ENCODE measurements at places on chromosomes 7 and 10. TPM values are rescaled to one million over a fixed set of nuclear protein-coding genes. Genes with fewer than 3 reads are reported as not detected.

Gene ANKRD30A
- total RNA-seq: not detected

DNA sequence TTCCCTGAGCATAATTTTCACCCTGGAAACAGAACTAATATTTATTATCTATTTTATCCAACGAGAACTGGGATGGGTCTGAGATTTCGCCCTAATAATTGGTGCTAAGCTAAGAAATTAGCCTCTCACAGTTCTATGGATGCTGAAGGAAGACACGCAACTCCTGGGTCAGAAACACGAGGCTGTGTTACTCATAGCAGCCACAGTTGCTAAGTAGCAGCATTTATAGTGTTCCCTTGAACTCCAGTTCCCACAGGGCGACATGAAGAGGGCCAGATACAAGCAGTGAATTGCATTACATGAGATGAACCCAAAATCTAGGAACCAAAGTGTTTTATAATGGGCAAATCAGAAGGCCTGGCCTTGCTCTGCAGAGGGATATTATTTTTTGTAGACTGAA, 109.8 kb upstream of the AGR3 start:
- H3K4me1 ChIP-seq: no peaks in the 10 kb centered on the region
- no peak overlapping the region for H3K27ac ChIP-seq
- no peak for DNase-seq

Gene SERPINE1
- total RNA-seq: 0.06 TPM

Gene SPDYE2
- not detected for total RNA-seq

DNA sequence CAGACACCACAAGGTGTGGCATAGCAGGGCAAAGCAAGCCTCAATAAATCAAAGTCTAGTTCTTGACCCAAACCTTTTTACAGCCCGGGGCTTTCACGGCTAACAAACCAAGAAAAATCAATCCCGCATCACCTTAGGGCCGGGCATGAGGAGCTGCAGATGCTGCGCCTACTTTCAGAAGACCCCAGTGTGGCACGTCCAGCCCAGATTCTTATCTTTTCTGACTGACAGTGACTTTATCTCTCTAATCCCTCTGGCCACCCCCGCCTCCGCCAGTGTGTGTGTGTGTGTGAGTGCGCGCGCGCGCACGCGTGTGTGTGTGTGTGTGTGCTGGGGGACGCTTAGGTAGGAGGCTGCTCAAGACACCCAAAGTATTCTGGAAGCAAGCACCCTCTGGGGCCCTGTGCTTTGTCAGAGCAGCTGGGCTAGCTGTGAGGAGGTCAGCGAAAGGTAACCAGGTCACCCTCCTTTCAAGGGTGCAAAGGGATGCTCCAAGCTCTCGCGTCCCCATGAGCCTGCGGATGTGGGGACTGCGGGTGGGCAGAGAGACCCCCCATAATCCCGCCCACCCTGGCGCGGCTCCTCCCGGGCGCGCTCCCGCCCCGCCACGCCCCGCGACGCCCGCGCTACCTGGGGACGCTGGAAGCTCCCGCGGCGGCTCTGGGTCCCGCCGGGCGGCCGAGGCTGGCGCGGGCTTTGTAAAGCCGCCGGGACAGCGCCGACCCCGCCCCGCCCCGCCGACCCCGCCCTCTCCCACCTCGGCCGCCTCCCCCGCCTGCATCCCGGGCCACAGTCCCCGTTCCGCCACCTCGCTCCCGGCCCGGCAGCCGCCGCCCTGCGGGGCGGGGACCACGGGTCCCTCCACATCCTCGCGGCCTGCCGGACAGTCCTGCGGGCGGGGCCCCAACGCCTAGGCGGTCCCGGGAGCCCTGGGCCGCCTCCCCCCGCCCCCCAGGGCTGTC, 57.1 kb upstream of the RHOBTB1 start:
- H3K27ac ChIP-seq: no peak overlapping the region
- no peaks in the 10 kb centered on the region for H3K36me3 ChIP-seq
- H3K27me3 ChIP-seq: peaks cover 61% of the 10 kb centered on the region
- peak overlapping the region; percentile 43 for H3K4me3 ChIP-seq
- peak; percentile 3 for DNase-seq
- H3K4me1 ChIP-seq: peaks cover 2% of the 10 kb centered on the region

GRCh38 chr10:131723297-131724168, 177.3 kb upstream of the PPP2R2D start:
- peaks cover 2% of the 10 kb centered on the region for H3K36me3 ChIP-seq
- peaks cover 13% of the 10 kb centered on the region for H3K27me3 ChIP-seq
- no peak overlapping the region for H3K4me3 ChIP-seq
- H3K27ac ChIP-seq: no peak overlapping the region
- DNase-seq: no peak

Gene NPFFR1
- not detected for total RNA-seq

Gene RSPH10B2
- total RNA-seq: not detected

- no peak overlapping the region for H3K27ac ChIP-seq
- no peaks in the 10 kb centered on the region for H3K36me3 ChIP-seq
- H3K27me3 ChIP-seq: no peaks in the 10 kb centered on the region
Measured at GRCh38 chr7:102294589-102294988, 7.9 kb downstream of the SH2B2 start.

Gene ANXA8L1
- total RNA-seq: not detected

GRCh38 chr7:5541087-5541992, 117.7 kb upstream of the TNRC18 start:
- no peak overlapping the region for H3K27ac ChIP-seq
- peaks cover 16% of the 10 kb centered on the region for H3K4me1 ChIP-seq
- DNase-seq: no peak
- no peak overlapping the region for H3K4me3 ChIP-seq

- no peak for DNase-seq
- H3K27me3 ChIP-seq: peaks cover 4% of the 10 kb centered on the region
- H3K4me3 ChIP-seq: no peak overlapping the region
Measured at GRCh38 chr7:46654546-46655443, 733.7 kb upstream of the IGFBP3 start.

- H3K4me1 ChIP-seq: peaks cover 21% of the 10 kb centered on the region
- H3K27ac ChIP-seq: no peak overlapping the region
- H3K27me3 ChIP-seq: no peaks in the 10 kb centered on the region
Measured at GRCh38 chr10:47290338-47290737, 9.7 kb upstream of the GDF10 start.

Gene C7orf57
- total RNA-seq: 1.0 TPM

- no peak for DNase-seq
- H3K36me3 ChIP-seq: no peaks in the 10 kb centered on the region
- no peak overlapping the region for H3K27ac ChIP-seq
- no peaks in the 10 kb centered on the region for H3K27me3 ChIP-seq
Measured at GRCh38 chr7:71548746-71549145, 416.8 kb downstream of the GALNT17 start.

Gene PIP
- not detected for total RNA-seq

- H3K27ac ChIP-seq: no peak overlapping the region
- peaks cover 6% of the 10 kb centered on the region for H3K4me1 ChIP-seq
- peaks cover 28% of the 10 kb centered on the region for H3K27me3 ChIP-seq
- H3K36me3 ChIP-seq: no peaks in the 10 kb centered on the region
- H3K4me3 ChIP-seq: no peak overlapping the region
- DNase-seq: no peak
Measured at GRCh38 chr7:106222545-106222944, 62.2 kb downstream of the NAMPT start.

- H3K4me1 ChIP-seq: peaks cover 45% of the 10 kb centered on the region
- DNase-seq: no peak
- H3K36me3 ChIP-seq: no peaks in the 10 kb centered on the region
- H3K27me3 ChIP-seq: no peaks in the 10 kb centered on the region
- H3K27ac ChIP-seq: no peak overlapping the region
- H3K4me3 ChIP-seq: no peak overlapping the region
Measured at GRCh38 chr7:108451296-108451848, 4.9 kb downstream of the NRCAM start.

GRCh38 chr10:16756561-16757221, 60.5 kb downstream of the RSU1 start:
- no peak overlapping the region for H3K27ac ChIP-seq
- DNase-seq: no peak
- H3K36me3 ChIP-seq: peaks cover 16% of the 10 kb centered on the region
- peaks cover 6% of the 10 kb centered on the region for H3K4me1 ChIP-seq

Gene RAB19
- total RNA-seq: 7.6 TPM

All from activated naive CD8-positive, alpha-beta T cell treated with anti-CD3 and anti-CD28 coated beads for 36 hours (primary cell).